ENCODE measurements at places on chromosomes 5 and 9.

GRCh38 chr5:97026721-97027120, 90.8 kb downstream of the LNPEP start:
- no peak for DNase-seq

DNA sequence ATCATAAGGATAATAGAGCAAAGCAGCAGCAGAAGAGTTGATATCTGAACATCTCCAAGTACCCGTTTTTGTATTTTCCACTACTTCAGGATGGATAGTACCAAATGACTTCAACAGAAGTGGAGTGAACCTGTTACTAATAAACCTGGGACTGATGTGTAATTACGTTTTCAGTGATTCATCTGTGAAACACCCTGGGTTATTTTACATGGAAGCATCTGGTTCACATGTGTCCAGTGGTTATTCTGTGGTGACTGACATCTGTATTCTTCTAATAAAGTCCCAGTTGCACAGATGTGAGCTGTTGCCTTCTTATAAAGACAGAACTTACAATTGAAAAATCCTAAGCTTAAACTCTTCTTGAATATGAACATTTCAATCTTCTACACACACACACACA, 139.7 kb upstream of the VCAN start:
- DNase-seq: no peak

DNA sequence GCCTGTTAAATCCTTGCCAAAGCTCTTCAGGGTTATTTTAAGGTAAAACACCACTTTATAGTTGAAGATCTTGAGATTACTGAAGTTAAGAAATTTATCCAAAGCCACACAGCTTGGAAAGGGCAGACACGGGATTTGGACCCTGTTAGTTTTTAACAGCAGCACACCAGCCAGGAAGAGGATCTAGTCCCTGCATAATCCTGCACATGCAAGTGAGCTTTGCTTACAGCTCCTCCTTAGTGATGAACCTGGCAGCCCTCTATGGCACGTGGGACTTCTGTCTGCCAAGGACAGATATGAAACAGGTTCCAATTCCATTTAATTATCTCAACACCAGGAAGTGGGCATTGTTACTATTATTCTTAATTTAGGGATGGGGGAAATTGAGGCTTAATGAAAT, 108.7 kb downstream of the TRIM32 start:
- DNase-seq: no peak

DNA sequence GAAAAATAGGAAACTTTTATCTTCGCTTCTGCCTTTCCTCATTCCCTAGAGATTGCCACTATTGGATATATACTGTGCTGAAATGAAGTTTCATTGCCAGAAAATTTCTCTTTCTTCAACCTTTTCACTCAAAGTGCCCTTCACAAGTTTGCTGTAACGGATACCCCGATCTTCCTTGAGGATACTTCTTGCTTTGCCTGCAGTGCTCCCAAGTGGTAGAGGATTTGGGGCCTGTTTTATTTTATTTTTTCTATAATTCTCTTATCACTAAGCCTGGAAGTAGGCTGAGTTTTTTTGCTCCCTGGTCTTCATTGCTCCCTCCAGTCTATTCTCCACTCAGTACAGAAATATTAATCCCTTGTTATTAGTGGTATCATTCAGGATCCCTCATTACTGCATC, 481.4 kb upstream of the CDH18 start:
- DNase-seq: no peak

GRCh38 chr9:120927269-120928014, 846 bp upstream of the TRAF1 start:
- DNase-seq: no peak

- no peak for DNase-seq
Observed at GRCh38 chr5:42810834-42811590, 680 bp downstream of the SELENOP start.

DNA sequence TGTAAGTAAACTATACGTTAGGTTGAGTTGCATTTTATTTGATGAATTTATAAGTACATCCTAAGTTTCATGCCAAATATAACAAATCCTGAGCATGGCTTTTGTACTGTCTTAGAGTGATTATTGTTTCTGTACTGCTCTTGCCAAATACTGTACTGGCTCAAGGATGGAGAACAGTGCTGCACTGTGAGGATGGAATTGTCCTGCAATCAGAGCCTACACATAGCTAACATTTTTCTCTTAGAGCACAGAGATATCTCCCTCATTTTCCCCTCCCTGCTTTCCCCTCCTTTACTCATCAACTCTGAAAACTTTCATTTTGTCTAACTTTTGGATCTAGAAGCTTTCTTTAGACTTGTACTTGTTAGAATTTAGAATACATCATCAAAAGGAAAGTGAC, 28.3 kb downstream of the LRRC70 start:
- no peak for DNase-seq

GRCh38 chr9:6171667-6172066, 43.9 kb upstream of the IL33 start:
- no peak for DNase-seq

DNA sequence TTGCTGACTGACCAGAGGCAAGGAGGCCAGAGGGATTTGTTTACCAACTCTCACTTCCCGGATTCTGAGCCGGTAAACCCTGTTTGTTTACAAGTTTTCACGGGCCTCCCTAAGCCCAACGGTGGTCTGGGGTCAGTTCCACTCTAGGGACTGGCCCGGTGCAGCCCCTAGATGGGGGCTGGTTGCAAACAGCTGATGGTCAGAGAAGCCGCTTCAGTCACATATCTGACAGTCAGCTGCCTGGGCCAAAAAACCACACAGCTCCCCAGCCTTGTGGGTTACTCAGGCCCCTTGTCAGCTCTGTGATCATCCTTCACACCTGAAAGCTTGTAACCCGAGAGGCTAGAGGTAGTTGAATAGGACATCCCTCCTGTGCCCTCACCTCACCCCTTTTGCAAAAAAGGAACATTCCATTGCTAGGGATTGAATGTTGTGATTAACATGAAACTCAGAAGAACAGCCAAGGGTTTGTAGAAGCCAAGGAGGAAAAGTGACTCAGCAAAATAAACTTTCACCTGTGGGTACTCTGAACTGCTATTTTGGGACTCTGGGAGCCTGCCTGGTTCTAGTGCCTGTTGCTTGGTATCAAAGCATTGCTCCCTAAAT, 40.4 kb downstream of the SAR1B start:
- DNase-seq: no peak

DNA sequence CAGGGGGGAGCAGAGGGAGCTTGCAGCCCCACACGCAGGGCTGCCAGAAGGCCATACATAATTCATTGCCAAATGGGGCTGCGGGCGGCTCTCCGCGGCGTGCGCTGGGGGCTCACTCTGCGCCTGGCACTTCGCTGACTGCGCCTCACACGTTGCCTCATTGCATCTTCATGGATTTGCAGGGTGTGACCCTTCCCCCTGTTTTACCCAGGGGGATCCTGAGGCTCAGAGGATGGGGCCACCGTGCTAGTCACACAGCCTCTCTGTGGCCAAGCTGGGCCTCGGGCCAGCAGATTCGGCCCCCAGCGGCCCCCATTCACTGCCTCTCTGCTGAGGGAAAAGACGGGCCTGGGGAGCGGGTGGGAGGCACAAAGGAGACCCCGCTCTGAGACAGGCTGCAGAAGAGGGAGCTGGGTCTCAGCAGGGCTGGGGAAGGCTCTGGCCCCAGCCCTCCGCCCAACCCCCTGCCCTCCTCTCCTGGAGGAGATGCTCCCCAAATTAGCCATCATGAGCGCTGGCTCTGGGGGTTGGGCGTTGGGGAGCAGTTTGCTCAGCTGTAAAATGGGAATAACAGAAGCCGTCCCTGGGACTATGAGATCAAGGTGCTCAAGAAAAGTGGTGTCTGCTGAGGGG, 115.5 kb downstream of the C9orf50 start:
- DNase-seq: no peak

DNA sequence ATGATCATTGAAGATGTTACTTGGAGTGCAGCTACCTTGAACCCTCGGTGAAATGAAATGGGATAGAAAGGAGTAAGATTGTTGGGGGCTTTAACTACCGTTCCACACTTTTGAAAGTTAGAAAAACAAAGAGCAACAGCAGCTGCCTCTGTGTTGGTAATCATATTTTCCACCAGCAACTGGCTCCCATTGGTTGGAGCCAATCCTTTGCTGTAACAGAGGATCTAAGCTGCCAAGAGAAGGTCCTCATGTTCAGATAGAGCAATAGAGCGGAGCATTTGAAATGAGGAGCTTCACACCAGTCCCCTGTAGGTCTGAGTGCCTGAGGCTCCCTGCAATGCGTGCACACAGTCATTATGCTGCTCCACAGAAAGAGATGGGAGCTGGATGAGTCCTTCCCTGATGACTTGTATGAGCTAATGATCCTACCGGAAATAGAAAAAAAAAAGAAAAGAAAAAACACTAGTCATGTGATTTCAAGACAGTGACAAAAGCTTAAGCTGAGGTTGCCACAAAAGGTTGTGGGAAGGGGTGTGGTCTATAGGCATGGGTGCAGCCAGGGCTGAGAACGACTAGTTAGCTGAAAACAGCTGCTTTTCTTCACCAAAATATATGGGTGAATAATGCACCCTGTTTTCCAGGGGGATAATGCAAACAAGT, 300.7 kb downstream of the MLLT3 start:
- DNase-seq: no peak

DNA sequence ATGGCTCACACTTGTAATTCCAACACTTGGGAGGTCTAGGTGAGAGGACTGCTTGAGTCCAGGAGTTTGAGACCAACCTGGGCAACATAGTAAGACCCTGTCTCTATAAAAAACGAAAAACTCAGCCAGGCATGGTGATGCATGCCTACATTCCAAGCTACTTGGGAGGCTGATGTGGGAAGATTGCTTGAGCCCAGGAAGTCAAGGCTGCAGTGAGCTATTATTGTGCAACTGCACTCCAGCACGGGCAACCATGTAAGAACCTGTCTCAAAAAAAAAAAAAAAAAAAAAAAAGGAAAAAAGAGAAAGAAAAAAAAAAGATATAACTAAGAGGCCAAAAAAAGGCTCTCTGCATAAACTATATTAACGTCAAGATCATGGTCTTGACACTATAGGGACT, 27.3 kb downstream of the GIN1 start:
- DNase-seq: no peak

- DNase-seq: no peak
Observed at GRCh38 chr9:89879276-89879675, 274.5 kb downstream of the GADD45G start.

Measured in NCI-H2081 (cell line).